ENCODE measurements at places on chromosomes 2 and 18. TPM values are rescaled to one million over a fixed set of nuclear protein-coding genes. Genes with fewer than 3 reads are reported as not detected.

The VWA3B gene
- not detected for total RNA-seq

The HOXD4 gene
- not detected for total RNA-seq

The ESPNL gene
- total RNA-seq = 0.43 TPM

The TXNDC2 gene
- total RNA-seq = not detected

The RAPGEF4 gene
- total RNA-seq = 1.3 TPM

The RTP5 gene
- 0.09 TPM for total RNA-seq

The AMER3 gene
- not detected for total RNA-seq

The TWIST2 gene
- not detected for total RNA-seq

The GCC2 gene
- total RNA-seq = 48.5 TPM

The C1QL2 gene
- total RNA-seq = not detected

The COL3A1 gene
- total RNA-seq = not detected

The LPIN2 gene
- 66.0 TPM for total RNA-seq

The GALNT5 gene
- total RNA-seq = 0.10 TPM

The RFTN2 gene
- total RNA-seq = not detected

The TEX44 gene
- not detected for total RNA-seq

The WNT6 gene
- not detected for total RNA-seq

The PROC gene
- not detected for total RNA-seq

The ALLC gene
- not detected for total RNA-seq

The HOXD12 gene
- not detected for total RNA-seq

The ANKRD36 gene
- total RNA-seq = 32.0 TPM

The GAREM2 gene
- total RNA-seq = 0.96 TPM

The ERICH2 gene
- not detected for total RNA-seq

The SERPINB3 gene
- total RNA-seq = not detected

The CRYGC gene
- total RNA-seq = not detected

The ORC2 gene
- total RNA-seq = 74.6 TPM

The TUBA4B gene
- total RNA-seq = not detected

The VIT gene
- total RNA-seq = not detected

The CCDC68 gene
- total RNA-seq = not detected

The DYSF gene
- 0.30 TPM for total RNA-seq

The PPP4R3B gene
- 76.0 TPM for total RNA-seq

The NFATC1 gene
- 94.8 TPM for total RNA-seq

The SNED1 gene
- 7.1 TPM for total RNA-seq

Measured in activated naive CD4-positive, alpha-beta T cell treated with anti-CD3 and anti-CD28 coated beads, Interleukin-2, amount 50 U/mL, for 72 hours (primary cell).